Mammary epithelial cell (primary cell): ENCODE measurements at places on chromosomes 7 and 10. TPM values are rescaled to one million over a fixed set of nuclear protein-coding genes. Genes with fewer than 3 reads are reported as not detected.

DNA sequence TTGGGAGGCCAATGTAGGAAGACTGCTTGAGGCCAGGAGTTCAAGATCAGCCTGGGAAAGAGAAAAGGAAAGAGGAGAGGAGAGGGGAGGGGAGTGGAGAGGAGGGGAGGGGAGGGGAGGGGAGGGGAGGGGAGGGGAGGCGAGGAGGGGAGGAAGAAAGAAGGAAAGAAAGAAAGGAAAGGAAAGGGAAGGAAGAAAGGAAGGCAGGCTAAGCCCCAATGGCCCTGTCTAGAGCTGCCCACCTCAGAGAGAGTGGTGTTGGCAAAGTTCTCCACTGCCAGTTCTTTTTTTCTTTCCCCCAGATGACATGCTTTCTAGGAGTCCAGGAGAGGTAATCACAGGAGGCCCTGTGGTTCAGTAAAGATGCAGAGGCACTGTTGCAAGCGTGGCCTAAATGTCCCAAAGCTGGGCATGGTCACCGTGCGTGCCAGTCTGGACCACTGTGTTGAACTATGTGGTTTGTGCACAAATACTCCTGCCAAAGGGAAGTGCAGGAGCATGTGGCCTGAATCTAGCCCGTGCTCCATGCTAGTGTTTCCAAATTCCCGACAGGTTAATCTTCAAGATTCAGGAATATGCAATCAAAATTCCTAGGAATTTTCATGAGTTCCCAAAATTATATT, 39.7 kb downstream of the ODAD2 start:
- DNase-seq: no peak

GRCh38 chr7:36760856-36761762, 36.8 kb upstream of the AOAH start:
- no peak for DNase-seq

- no peak for DNase-seq
Observed at GRCh38 chr7:69786730-69787395, 188.6 kb downstream of the AUTS2 start.

- peak; percentile 93 for DNase-seq
Observed at GRCh38 chr10:5547931-5548660, 23.3 kb downstream of the CALML3 start.

The C10orf53 gene
- total RNA-seq: not detected
